ENCODE measurements at places on chromosomes 12 and 14.

GRCh38 chr12:3165078-3165980, 88.2 kb downstream of the TSPAN9 start:
- no peaks in the 10 kb centered on the region for H3K36me3 ChIP-seq
- no peak for DNase-seq
- H3K4me1 ChIP-seq: peaks cover 28% of the 10 kb centered on the region

DNA sequence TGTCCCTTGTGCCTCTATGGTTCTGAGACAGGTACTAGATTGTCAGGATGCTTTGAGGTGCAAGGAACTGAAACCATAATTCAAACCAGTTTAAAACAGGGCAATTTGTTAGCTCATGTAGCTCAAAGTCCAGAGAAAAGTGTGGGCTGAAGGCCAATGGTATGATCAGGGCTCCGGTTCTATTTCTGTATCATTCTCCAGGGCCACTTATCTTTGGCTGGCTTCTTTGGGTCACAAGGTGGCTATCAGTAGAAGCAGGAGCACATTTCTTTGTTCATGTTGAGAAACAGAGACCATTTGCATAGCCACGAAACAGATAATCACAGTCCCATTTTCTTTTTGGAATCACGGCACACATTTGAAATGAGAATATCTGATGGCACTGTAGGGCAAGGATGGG, 294.9 kb downstream of the ETNK1 start:
- H3K27me3 ChIP-seq: no peaks in the 10 kb centered on the region
- no peak for DNase-seq
- H3K4me3 ChIP-seq: no peak overlapping the region

- DNase-seq: peak; percentile 6
- H3K27me3 ChIP-seq: no peaks in the 10 kb centered on the region
- no peak overlapping the region for H3K27ac ChIP-seq
- no peak overlapping the region for H3K4me3 ChIP-seq
Observed at GRCh38 chr12:59005193-59005955, 85.1 kb upstream of the LRIG3 start.

- no peak overlapping the region for H3K4me3 ChIP-seq
- peak; percentile 0 for DNase-seq
- H3K4me1 ChIP-seq: no peaks in the 10 kb centered on the region
- H3K36me3 ChIP-seq: no peaks in the 10 kb centered on the region
Observed at GRCh38 chr12:42284876-42285275, 41.0 kb downstream of the ZCRB1 start.

- H3K27ac ChIP-seq: peak overlapping the region; percentile 98
- H3K27me3 ChIP-seq: no peaks in the 10 kb centered on the region
- DNase-seq: no peak
- H3K36me3 ChIP-seq: no peaks in the 10 kb centered on the region
- no peak overlapping the region for H3K4me3 ChIP-seq
Observed at GRCh38 chr14:51544901-51545300, 106.8 kb upstream of the FRMD6 start.

- no peaks in the 10 kb centered on the region for H3K36me3 ChIP-seq
- peaks cover 25% of the 10 kb centered on the region for H3K4me1 ChIP-seq
- DNase-seq: peak; percentile 89
Observed at GRCh38 chr12:64625243-64626077, 15.2 kb downstream of the RASSF3 start.

DNA sequence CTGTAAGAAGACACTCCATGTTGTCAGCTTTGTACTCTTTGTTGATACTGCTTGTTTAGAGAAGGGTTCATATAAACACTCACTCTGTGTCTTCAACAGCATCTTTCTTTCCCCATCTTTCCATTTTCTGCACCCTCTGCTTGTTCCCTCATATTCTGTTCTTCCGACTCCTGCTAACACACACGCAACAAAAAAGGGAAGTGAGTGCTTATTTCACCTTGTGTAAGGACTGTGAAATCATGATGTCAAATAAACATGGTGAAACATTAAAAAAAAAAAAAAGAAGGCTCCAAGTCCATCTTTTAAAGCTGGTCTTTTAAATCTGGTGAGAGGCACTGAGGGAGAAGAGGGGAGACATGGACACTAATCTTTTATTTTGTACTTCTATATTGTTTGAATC, 145.4 kb downstream of the RPAP3 start:
- H3K36me3 ChIP-seq: no peaks in the 10 kb centered on the region
- H3K4me3 ChIP-seq: no peak overlapping the region
- peaks cover 3% of the 10 kb centered on the region for H3K27me3 ChIP-seq
- no peaks in the 10 kb centered on the region for H3K4me1 ChIP-seq
- H3K27ac ChIP-seq: no peak overlapping the region
- DNase-seq: no peak

GRCh38 chr14:22872833-22873520, 1.4 kb downstream of the LRP10 start:
- peaks cover 14% of the 10 kb centered on the region for H3K36me3 ChIP-seq
- H3K4me3 ChIP-seq: peak overlapping the region; percentile 70
- peak overlapping the region; percentile 87 for H3K27ac ChIP-seq
- peak; percentile 3 for DNase-seq

GRCh38 chr12:106329231-106329982, 26.9 kb downstream of the TCP11L2 start:
- no peaks in the 10 kb centered on the region for H3K4me1 ChIP-seq
- H3K4me3 ChIP-seq: no peak overlapping the region
- no peaks in the 10 kb centered on the region for H3K27me3 ChIP-seq
- DNase-seq: no peak
- H3K36me3 ChIP-seq: no peaks in the 10 kb centered on the region
